ENCODE measurements at places on chromosomes 12 and 14.

GRCh38 chr12:50566066-50566465 is 61.3 kb downstream of the DIP2B start:
- no peak for DNase-seq

DNA sequence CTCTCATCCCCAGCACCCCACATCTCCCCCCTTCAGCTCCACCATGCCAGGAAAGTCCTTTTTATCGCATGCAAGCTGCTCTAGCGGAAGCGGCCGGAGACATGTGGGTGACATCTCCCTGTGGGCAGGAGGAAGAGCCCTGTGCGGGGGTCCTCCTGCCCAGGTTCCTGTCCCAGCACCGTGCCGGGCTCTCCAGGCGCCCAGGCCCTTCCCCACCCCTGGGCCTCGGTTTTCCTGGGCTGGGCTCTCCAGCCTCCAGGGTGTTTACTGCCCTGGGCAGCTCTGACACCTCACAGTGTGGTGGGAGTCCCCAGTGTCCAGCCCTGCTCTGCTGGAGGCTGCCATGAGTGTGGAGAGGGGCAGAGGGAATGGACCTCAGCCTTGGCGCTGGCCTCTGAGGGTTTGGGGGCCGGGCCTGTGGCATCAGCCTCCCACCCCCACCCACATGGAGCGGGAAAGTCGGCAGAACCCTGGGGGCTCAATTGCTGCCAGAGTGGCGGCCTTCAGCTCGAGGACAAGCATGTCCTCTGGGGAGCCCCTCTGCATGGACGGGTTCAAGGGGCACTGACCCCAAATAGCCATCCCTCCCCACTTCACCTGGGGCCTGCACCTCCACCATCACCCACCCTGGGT is 16.9 kb downstream of the ASPG start:
- no peak for DNase-seq

DNA sequence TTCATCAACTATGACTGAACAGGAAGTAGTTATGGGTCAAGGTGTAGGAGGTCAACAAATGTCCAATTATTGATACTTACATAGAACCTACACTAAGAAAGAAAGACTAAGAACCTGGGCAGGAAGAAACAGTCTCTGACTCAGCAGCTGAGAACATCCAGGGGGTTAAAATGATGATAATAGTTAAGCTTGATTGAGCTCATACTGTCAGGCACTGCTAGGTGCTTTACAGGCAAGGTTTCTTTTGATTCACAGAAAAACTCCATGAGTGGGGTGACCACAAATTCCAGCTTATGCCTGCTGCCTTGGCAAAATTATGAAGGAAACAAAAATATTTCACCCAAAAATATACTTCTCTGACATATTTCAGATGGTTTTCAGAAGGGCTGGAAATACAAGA is 75.0 kb downstream of the ACADS start:
- DNase-seq = no peak

- no peak for DNase-seq
Observed at GRCh38 chr12:63897931-63898330, 53.4 kb downstream of the SRGAP1 start.

GRCh38 chr14:104432611-104433231 is 146.8 kb upstream of the C14orf180 start:
- DNase-seq = no peak

GRCh38 chr12:66109056-66109455 is 21.5 kb downstream of the LLPH start:
- no peak for DNase-seq

- no peak for DNase-seq
Observed at GRCh38 chr12:99367181-99367580, 280.4 kb upstream of the GARIN6 start.

DNA sequence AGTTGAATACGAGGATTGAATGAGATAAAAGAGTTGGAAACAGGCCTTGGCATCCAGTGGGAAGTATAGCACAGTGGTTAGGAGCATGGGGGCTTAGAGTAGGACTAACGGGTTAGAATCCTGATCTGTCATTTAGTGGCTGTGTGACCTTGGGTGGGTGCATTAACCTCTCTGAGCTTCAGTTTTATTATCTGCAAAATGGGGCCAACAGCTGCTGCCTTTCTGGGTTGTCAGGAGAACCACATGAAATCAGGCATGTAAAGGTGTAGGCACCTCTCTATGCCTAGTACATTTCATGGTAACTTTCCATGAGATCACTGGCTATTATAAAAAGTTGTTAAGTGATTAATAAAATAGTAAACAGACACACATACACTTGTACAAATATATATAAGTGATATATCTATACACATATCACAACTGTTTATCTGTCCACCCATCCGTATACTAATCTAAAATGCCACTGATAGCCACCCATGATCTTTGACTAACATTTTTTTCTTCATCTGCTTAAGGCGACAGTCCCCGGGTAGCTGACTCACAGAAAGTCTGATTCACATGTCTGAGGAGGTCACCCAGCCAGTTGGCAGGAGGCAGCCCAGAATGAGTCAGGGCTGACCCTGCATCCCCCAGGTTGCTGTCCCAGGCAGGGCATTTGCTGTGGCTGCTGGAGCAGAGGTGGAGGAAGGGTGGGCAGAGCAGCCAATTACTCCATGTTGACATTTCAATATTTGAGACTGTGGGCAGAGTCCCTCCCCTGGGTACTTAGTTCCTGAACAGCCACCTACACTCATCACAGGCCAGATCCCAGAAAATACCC is 125.6 kb upstream of the NOS1 start:
- DNase-seq = no peak

GRCh38 chr14:89635615-89636014 is 218.6 kb upstream of the FOXN3 start:
- DNase-seq = no peak

DNA sequence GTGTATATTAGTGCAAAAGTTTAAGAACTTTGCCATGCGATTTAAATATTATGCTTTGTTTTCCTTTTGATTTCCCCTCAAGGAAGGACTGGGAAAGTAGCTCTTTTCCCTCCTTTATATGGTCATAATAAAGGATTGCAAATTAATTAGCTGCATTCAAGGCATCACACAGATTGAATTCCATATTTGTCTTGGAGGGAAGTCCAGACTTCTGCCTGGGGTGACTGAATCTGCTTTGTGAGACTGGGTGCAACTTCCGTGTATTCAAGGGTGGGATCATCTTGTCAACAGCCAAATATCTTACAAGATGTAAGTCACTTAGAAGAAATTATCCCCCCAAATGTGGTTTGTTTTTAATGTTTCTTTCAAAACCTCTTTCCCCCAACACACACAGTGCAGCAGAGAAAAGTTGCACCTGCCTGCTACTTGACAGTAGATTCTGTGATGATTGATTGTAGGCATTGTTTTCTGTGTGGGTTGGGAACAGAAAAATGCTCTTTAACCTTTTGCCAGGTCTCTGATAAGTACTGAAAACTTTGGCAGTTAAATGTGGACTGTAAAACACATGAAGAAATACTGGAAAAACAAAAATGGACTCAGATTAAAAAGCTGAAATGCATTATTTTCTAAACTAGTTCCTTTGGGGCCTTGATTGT is 28.4 kb downstream of the STK38L start:
- DNase-seq = no peak

DNA sequence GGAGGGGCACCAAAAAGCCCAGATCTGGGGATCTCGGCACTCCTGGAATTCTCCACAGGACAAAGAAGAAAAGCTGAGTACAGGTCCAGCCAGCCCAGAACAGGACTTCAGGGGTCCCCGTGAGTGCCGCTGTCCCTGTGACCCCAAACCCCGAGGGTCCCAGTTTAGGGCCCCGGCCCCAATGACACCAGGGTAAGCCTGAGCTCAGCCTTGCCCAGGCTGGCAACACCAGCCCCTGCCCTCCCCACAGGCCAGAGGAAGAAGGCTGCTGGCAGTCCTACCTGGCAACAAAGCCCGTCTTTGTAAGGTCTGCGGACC is 1.8 kb downstream of the CDK2AP1 start:
- no peak for DNase-seq

DNA sequence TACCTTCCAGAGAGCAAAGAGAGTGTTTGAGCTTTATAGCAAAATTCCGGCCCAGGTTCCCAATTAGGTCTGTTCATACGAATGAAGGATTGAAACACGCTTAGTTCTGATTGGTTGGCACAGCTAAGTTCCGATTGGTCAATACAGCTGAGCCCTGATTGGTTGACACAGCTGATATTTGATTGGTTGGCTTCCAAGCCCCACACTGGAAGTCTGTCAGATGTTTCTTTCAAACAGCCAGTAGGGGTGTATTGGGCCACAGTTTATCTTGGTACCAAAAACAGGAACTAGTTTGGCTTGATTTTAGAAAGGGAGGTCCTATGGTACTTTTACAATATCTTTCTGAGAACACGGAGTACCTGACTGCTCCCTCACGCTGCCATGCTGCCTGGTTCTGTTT is 93.4 kb downstream of the CAND1 start:
- DNase-seq = no peak

- no peak for DNase-seq
Observed at GRCh38 chr14:29062976-29063375, 296.4 kb downstream of the FOXG1 start.

DNA sequence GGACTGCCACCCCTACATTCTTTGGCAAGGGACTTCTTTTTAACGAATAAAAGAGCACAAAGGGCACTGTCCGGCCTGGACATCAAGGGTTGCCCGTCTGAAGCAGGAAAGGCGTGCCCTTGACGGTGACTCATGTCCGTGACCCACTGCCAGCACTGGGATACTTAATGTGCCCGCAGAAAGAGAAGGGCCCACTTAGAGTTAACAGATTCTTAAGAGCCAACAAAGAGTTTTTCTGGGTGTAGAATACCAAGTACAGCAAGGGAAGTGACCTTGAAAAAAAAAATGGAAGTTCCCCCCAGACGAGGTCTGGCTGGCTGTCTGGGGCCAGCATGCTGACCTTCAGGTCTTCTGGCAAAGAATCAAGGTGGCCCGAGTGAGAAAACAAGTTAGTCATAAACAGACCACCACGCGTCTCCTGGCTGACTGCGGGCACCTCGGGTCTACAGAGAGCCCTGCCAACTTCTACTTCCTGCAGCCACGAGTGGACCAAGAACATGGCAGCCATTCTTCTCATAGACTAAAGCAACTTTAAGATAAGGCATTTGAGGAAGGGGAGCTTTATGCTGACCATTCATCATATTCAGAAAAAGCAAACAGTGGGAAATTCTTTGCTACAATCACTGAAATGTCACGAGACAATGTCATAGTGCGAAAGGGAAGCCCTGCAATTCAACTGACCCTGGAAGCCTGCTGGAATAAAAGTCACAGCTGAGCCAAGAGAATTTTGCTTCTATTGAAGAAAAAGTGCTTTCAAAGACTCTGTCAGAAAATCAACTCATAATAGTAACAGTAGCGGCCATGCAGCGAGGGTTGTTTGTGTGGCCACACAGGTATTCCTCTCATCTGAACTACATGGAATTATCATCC is 10.5 kb upstream of the SELPLG start:
- DNase-seq = peak; percentile 47

DNA sequence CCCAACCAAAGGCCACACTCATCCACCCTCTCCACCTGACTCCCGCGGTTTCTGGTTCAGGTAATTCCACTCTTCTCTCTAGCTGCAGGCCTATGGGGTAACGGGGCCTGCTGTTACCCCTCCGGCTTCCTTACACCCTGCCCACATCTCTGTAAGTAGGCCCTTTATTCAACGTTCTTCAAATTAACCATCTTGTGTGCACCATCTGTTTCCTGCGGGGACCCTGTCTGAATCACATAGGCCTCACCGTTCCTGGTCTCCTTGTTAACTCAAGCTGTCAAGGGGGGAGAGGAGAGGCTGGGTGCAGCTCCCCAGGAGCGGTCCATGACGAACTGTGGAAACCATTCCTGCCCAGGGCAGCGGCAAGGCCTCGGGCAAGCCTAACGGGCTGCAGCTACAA is 9.3 kb upstream of the DLK1 start:
- no peak for DNase-seq

DNA sequence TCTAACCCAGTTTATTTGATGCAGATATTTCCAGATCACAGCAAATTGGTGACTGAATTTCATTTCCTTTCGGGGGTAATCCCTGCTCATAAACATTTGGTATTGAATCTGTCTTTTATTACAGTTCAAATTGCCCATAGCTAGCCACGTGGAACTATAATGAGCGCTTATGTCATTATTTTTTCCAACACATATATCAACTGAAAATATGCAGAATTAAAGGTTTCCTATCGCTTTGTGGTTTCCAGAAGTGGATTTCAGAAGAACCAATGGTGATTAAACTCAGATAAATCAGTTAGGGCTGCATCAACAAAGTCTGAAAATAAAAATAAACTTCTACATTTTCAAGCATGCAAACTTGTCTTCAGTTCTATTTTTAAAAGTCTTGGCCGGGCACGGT is 111.9 kb downstream of the PIK3C2G start:
- DNase-seq = no peak

GRCh38 chr14:60350366-60350720 is 101.3 kb downstream of the PPM1A start:
- DNase-seq = no peak

DNA sequence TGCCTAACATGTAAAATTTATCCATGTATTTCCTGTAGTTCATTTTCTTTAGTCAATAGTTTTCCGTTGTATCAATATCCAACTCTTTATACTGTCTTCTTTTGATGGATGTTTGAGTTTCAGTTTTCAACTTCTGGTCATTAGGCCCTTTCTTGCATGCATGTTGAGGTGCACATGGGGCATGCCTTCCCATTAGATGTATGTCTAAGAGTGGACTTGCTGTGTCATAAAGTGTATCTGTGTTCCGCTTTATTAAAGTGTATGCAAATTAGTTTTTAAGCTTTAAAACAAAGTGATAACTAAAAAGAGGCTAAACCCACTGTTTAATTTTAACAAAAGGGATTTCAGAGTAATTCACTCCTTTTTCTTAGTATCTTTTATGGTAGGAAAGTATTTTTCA is 441.1 kb downstream of the PCNX1 start:
- DNase-seq = no peak

DNA sequence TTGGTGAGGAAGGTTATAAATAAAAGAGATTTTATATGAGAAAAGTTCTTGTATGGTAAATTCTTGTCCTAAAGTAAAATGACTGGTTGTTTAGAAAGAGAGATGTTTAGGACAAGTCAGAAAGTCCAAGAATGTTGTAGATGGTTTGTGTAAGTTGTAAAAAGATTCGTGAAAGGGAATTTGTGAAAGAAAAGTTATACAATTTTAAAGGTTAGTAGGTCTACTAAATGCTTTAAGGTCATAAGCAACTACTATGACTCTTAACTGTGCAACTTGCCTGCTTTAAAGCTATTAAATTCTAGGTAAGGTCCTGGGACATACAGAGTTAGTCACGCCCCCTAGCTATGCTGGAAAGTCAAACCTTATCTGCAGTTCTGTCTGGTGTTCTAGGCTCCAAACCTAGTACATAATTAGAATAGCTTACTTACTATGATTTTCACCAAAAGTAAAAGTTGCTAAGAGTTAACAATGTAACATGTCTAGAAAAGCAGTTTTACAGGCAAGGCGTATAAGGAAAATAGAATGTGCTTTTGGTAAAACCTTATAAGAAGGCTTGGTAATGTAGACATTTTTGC is 11.2 kb upstream of the DHRS2 start:
- DNase-seq = no peak

GRCh38 chr14:92532490-92533163 is 19.0 kb downstream of the RIN3 start:
- no peak for DNase-seq

DNA sequence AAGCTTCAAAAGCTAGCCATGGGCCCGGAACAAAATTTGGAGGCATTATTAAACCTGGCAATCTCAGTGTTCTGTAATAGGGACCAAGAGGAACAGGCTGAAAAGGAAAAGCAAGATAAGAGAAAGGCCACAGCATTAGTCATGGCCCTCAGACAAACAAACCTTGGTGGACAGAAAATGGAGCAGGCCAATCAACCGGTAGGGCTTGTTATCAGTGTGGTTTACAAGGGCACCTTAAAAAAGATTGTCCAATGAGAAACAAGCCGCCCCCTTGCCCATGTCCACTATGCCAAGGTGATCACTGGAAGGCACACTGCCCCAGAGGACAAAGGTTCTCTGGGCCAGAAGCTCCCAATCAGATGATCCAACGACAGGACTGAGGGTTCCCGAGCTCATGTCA is 653.9 kb upstream of the TMEM132C start:
- no peak for DNase-seq

All from anterior cingulate cortex (tissue), 58 donors.